NCI-H187 (cell line): ENCODE measurements at places on chromosomes 6 and 20.

- DNase-seq = no peak
These were observed 21.5 kb downstream of the ACSS1 start for GRCh38 chr20:25036331-25036936.

DNA sequence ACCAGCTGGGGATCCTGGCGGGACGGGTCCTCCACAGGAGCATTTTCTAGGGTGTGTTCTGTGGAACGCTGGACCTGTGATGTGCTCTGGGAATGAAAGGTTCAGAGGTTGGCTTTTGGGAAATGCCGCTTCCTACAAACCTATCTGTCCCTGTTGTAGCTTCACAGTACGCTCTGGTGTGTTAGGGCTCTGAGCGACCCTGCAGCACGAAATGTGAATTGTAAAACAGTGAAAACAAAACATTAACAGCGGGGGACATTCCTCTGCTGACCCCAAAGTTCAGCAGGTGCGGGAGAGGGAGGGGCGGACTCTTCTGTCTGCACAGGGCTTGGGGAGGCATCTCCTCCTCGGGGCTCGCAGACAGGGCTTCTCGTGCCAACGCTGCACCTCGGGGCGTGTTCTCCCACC is 155.9 kb downstream of the NRN1 start:
- DNase-seq = no peak

DNA sequence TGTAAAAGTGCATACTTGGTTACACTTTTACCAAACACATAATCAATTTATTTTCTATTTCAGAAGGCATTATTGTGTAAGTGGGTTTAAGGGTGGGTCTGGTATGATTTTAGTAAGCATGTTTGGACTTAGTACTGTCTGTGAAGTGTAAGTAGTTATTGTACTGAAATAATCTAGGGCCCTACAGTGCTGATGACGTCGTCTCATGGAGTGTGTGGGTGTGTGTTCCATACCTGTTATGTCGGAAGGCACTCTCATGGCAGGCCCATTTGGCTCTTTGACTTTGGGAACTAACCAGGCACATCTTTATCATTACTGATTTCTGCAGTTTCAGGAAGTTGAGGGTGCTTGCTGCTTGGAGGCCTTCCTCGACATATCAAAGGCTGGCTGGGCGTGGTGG is 155.1 kb downstream of the SASH1 start:
- no peak for DNase-seq

DNA sequence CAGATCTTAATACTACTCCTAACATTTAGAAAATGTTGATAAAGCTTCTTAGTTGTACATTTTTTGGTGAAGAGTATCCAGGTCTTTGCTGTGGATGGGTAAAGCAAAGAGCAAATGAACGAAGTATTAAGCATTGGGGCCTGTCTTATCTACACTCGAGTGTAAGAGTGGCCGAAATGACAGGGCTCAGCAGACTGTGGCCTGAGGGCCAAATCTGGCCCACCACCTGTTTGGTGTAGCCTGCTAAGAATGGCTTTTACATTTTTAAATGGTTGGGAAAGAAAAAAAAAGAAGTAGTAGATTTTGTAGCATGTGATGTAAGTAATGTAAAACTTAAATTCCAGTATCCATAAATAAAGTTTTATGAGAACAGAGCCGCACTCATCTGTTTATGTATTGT is 19.4 kb upstream of the MAPK13 start:
- DNase-seq = no peak

DNA sequence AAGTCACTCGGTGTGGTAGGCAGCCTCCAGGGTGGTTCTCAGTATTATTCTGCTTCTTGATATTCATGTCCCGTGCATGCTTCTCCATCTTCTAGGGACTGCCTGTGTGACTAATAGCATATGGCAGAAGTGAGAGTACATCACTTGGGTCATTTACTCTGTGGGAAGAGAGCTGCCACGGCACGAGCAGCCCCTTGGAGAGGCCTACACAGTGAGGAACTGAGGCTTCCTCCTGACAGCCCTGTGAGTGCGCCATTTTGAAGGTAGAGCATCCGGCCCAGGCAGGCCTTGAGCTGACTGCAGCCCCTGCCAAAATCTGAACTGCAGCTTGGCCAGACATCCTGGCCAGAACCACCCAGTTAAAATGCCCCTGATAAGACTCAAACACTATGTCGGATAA is 17.3 kb upstream of the MCUR1 start:
- DNase-seq = no peak

GRCh38 chr20:9112541-9113515 is 43.9 kb downstream of the PLCB4 start:
- DNase-seq = no peak

DNA sequence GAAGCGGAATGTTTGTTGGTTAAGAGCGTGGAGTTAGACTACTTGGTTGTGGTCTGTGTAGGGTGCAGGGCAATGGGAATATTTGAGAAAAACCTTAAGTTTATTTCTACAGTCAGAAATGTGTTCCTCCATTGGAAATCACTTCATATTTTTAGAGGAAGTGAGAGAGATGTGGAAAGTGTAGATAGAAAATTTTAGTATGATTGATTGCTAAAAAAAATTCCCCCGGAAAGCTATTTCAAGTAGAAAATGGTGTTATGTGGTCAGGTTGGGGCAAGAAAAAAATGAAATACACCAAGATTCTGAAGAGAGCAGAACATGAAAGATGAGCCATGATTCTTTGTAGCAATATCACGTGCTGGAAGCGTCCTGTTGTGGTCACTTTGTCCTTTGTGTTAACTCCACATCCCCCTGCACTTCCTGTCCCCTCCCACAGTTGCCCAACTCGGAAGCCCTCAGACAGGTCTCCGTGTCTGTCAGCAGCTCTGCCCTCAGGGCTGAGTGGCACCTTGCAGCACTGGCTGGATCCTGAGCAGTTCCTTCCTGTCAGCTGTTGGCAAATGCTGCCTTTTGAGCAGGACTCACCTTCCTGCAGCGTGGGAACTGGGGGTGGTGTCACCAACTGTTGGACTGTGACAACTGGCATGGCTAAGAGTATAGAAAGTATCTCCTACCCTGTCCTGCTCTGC is 137.5 kb upstream of the SLC24A3 start:
- DNase-seq = no peak
